ENCODE measurements at places on chromosomes 11 and 22. TPM values are rescaled to one million over a fixed set of nuclear protein-coding genes. Genes with fewer than 3 reads are reported as not detected.

SLC22A8 gene
- not detected for total RNA-seq

GAB4 gene
- total RNA-seq, result not detected

SMTNL1 gene
- total RNA-seq, result not detected

MCAM gene
- total RNA-seq, result 11.8 TPM

PNPLA5 gene
- not detected for total RNA-seq

GGTLC3 gene
- not detected for total RNA-seq

IRF7 gene
- total RNA-seq, result 6.5 TPM

TMEM45B gene
- 0.13 TPM for total RNA-seq

OR10A2 gene
- total RNA-seq, result not detected

CCDC134 gene
- 3.6 TPM for total RNA-seq

SMC1B gene
- 0.03 TPM for total RNA-seq

CNGA4 gene
- total RNA-seq, result 0.03 TPM

FEN1 gene
- 107 TPM for total RNA-seq

BBOX1 gene
- 0.39 TPM for total RNA-seq

TTC36 gene
- total RNA-seq, result not detected

MMP7 gene
- total RNA-seq, result 24.6 TPM
